T47D (cell line): ENCODE measurements at places on chromosomes 5 and 9.

DNA sequence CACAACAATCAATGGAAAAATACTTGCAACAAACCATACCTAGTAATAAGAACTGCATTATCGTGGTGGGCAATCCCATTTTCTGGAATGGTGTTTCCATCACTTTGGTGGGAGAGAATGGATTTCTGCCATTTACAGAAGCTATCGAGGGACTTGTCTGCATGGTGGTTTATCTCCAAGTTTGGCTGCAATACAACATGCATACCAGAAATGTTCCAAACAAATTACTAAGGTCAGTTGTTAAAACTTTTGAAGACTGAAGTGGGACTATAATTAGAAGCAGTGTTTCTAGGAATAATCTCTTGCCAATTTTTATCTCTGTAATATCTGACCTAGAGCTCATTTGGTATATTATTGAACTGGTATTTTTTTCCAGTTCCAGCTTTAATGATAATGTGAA, 30.3 kb downstream of the ADAMTS6 start:
- DNase-seq = no peak

DNA sequence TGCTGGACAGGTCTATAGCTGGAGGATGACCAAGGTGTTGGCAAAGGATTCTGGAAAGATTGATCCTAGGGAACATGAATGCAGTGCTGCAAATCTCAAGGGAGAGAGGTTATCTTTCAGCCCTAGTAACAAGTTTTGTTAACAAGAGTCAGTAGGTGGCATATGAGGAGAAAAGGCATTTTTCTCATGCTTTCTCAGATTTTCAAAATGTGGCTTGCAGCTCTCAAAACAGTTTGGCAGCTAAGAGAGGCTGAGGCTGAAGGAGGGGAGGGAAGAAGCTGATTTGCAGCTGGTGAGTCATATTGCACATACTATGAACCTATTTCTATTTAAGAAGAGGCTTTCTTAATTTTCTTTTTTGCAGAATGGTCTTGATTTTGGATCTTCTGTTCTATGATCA, 64.3 kb upstream of the PCA3 start:
- DNase-seq = no peak

GRCh38 chr5:83914662-83915418, 194.2 kb upstream of the HAPLN1 start:
- no peak for DNase-seq

GRCh38 chr5:153432583-153432982, 57.9 kb upstream of the GRIA1 start:
- no peak for DNase-seq

GRCh38 chr5:35248843-35249780, 18.8 kb upstream of the PRLR start:
- DNase-seq = no peak

GRCh38 chr5:120600639-120601038, 136.5 kb downstream of the PRR16 start:
- DNase-seq = no peak

DNA sequence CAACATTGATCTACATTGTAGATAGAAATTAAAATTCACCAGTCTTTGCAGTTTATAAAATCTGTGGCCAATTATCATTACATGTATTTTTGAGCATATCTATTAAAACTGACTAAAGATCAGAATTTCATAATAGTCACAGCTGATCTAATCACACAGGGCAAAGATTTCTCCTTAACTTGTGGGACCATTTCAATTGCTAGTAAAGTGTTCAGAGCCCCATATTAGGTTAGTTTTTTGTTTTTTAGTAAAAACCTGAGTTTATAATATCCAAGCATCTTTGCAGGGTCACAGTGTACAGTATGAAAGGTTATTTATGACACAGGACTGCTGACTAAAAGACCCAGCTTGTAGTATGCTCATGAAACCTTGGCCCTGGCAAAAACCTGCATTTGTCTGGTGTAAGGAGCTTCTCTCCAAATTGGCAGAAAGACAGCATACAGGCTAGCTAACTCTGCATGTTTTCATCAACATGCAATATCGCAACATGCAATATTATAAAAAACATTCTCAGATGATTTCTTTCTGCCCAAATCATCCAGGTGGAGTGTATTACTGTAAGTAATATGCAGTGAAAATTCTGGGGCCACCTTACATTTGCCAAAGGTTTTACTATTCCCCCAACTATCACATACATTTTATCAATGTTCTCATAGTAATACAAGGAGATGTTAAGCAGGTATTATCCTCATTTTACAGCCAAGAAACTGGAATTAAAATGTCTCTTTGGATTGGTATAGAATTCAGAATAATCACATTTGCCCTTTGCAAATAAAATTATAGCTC, 37.7 kb upstream of the ALDH1A1 start:
- DNase-seq = no peak

- peak; percentile 16 for DNase-seq
Measured at GRCh38 chr9:122986010-122986409, 45.2 kb downstream of the RABGAP1 start.

DNA sequence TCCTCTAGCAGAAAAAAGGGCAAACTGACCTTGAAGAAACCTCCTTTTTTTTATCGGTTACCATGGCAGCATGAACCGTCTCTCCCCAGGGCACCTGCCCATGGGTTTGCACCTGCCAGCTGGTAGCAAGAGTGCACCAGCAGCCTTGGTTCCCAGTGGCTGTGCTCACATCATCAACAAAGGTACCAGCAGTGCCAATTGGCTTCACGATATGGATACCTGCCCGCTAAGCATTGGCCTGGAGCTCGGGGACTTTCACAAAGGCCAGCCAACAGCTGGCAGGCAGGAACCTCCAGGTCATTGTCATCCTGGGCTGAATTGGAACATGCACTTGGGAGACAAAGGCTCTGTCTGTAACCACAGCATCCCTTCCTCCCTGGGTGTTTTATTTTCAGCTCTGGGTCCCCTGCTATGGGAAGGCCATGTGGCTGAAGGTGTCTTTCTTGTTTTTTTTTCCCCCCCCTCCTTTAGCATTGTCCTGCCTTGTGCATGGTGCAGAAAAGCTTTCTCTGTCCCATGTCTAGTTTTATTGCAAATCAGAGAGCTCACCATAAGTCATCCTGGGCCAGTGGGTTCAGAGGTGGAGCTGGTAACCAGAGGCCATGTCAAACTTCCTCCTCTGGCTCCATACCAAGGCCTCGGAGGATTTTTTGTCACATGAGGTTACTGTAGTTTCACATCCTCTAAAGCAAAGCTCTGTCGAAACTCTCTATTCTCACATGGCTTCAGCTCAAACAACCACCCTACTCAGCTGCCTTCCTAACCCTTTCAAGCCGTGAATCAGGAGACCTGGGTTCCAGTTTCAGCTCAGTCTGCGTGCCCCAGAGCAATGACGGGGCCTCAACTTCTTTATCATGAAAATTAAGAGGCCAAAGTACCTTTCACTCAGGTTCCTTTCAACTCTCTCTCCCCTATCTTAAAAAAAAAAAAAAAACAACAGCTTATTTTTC, 145.5 kb upstream of the MAP3K1 start:
- DNase-seq = peak; percentile 55

DNA sequence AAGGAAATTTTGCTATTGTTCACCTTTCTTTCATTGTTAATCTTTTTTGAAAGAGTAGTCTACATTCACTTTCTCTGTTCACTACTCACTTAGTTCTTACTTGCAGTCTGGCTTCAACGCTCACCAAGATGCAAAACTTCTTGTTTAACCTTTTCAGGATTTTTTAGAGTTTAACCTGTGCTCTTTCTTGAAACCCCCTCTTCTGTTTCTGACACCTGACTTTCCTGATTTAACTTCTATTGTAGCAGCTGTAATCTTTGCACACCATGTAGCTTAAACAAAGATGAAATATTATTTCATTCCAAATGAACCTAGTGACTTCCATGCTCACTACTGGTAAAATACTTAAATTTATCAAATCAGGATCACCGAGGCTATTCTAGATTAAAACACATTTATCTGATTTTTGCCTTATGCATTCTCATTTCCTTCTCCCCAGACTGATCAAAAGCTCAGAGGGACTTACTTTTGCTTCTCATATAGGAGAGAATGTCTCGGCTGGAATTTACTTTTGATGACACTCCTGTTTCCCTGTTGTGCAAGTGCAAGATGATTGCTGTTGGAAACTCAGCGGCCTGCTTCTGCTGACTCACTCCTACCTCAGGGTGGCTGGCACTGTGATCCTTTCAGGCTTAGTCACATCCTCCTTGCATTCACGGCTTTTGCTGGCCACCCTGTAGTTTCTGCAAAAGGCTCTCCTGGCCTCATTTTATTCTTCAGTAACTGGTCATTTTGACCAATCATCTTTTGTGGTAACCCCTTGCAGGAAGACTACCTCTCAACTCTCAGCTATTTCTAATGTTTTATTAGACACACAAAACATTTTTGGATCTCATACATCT, 109.3 kb upstream of the IFNE start:
- peak; percentile 41 for DNase-seq

GRCh38 chr5:2684606-2685005, 66.9 kb downstream of the IRX2 start:
- no peak for DNase-seq

GRCh38 chr9:115923903-115924668, 229.5 kb upstream of the PAPPA start:
- DNase-seq = no peak

GRCh38 chr9:16721972-16722371, 148.5 kb downstream of the BNC2 start:
- no peak for DNase-seq

- no peak for DNase-seq
Measured at GRCh38 chr9:134917431-134918373, at the start of gene FCN1. FCN1 (minus strand) TSS chr9:134917912; CDS start chr9:134917871, 41 bp downstream.

GRCh38 chr5:100777680-100778300, 125.3 kb downstream of the ST8SIA4 start:
- DNase-seq = no peak

DNA sequence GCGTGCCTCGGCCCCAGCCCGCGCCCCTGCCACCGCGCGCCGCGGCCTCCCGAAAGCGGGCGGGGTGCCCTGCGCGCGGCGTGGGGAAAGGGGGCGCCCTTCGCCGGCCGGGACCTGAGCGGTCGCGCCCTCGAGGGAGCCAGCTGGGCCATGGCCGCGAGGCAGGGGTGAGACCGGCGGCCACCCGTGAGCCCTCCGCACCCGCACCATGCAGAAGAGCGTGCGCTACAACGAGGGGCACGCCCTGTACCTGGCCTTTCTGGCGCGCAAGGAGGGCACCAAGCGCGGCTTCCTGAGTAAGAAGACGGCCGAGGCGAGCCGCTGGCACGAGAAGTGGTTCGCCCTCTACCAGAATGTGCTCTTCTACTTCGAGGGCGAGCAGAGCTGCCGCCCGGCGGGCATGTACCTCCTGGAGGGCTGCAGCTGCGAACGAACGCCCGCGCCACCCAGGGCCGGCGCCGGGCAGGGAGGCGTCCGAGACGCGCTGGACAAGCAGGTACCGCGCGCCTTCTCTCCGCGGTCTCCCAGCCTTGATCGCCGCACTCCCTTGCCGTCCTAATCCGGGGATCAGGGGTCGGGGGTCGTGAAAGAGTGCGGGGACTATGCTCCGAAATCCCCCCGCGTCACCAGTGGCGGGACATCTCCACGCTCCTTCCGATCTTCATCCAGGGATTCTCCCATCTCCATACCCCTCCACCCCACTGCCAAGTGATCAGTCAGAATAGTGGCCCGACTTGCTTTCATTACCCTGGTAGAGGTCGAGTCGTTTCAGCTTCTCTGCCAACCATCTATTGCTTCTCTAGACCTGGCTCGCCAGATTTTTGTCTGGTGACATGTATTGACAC, 590 bp downstream of the RASGRF2 start:
- no peak for DNase-seq

DNA sequence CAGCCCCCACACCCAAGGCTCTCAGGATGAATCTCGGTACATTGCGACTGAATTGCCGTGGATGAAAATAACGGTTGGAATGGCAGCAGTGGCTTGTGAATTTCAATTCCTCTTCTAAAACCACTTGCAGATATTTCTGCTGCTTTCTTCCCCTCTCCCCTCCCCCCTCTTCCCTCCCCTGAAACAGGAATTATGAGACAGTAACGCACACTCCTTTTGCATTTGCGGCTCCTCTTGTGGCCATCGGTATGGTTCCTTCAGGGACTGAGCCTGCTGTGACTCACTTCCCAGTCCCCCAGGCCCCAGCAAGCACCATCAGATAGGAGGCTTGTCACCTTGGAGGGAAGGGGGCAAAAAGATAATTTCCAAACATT, 9.7 kb downstream of the DCANP1 start:
- no peak for DNase-seq

- peak; percentile 26 for DNase-seq
Measured at GRCh38 chr9:101711330-101711941, 27.0 kb downstream of the GRIN3A start.

DNA sequence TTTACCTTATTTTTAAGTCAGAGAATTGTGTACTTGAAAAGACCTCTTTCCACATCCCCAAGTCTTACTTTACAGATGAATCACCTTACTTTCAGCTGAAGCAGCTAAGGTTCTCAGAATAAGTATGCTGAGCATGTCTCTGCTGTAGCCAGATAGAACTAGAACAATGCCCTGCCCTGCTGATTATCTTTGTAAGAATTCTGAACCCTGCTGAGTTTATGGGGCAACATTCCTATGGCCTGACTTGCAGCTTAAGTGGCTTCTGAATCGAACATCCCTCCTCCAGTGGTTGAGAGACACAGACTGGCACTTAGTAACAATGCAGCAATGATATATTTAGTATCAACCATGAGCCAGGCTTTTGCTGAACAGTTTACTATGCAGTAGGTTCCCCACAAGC, 592.0 kb upstream of the WWC1 start:
- no peak for DNase-seq

- DNase-seq = no peak
Measured at GRCh38 chr9:6034954-6035353, 19.5 kb upstream of the RANBP6 start.

DNA sequence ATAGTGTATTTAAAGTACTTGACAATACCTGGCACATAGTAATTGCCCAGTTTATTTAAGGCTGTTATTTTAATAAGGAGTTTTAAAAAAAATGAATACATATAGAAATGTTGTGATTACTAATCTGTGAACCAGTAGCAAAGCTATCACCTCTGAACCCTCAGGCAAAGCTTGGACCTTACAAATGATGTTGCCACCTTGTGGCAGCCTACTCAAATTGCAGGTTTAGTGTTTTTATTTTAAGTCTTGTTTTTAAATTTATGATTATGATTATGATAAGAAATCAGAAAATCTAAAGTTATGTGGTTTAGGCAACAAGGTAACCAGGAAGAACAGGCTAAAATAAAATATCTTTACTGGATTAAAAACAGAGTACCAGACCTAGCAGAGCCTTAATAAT, 35.8 kb downstream of the PPARGC1B start:
- no peak for DNase-seq

- peak; percentile 43 for DNase-seq
Measured at GRCh38 chr9:3893519-3893918, 367.7 kb upstream of the RFX3 start.

GRCh38 chr5:151298063-151298855, 5.3 kb downstream of the SLC36A3 start:
- peak; percentile 92 for DNase-seq

DNA sequence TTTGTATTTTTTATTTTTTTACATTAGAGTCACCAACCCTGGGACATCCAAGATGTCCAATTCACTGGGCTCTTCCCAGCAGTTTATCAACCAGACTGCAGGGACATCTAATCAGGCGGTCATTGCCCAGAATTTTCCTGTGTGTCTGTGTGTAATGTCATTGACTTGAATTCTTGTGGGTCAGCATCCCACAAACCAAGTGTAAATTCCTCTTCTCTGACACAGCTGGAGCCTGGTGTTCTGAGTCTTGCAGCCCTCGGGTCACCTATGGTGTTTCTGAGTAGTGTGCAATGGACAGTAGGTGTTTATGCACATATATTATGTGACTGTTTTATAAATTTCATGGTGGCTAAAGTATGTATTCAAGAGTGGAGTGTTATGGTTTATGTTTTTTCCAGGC, 815.7 kb downstream of the SEMA5A start:
- no peak for DNase-seq
